ENCODE measurements at places on chromosomes 2 and 18.

- DNase-seq = no peak
These were observed 24.3 kb downstream of the TRAPPC12 start for GRCh38 chr2:3403587-3404334.

DNA sequence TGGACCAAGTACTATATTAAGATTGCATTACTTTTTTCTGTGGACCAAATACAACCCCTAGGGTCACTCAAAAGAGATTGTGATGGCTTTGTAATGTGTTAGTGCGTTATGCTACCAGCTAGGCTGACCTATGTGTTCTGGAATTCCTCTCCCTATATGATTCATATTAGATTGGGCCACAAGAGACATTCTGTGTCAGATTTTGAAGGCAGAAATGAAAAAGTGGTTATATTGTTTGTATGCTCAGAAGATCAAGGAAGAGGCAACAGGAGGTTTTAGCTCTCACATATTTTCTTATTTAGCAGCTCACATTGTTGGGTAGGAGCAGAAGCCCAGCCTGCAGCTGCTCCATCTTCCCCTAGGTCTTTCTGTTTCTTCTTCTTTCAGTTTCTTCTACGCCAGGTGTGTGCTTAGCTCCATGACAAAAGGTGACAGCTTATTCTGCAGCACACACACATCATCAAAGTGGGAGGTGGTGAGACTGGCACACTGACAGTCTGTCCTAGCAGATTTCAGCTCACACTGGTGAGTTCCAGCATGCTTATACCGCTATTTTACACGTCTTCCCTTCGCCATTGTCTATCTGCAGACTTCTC, 156.8 kb upstream of the UBE2E3 start:
- no peak for DNase-seq

DNA sequence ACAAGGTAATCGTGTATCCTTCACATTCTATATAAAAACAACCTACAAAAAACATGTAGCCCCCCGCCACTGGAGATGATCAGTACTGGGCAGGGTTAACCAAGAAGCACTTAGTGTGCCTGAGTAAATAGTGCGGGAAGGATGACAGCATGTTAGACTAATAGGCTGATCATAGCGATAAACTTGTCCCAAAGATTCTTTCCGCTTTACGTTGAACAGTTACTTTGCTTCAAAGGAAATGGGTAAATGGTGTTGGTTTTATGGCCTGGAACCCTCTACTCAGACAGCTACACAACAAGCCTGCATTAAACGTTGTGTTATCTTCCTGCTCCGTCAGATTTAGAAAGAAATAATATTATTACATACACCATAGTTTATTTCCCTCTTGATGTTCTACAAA, 67.7 kb downstream of the CTAGE1 start:
- DNase-seq = no peak

- DNase-seq = no peak
These were observed 125.3 kb upstream of the APCDD1 start for GRCh38 chr18:10329101-10329500.

DNA sequence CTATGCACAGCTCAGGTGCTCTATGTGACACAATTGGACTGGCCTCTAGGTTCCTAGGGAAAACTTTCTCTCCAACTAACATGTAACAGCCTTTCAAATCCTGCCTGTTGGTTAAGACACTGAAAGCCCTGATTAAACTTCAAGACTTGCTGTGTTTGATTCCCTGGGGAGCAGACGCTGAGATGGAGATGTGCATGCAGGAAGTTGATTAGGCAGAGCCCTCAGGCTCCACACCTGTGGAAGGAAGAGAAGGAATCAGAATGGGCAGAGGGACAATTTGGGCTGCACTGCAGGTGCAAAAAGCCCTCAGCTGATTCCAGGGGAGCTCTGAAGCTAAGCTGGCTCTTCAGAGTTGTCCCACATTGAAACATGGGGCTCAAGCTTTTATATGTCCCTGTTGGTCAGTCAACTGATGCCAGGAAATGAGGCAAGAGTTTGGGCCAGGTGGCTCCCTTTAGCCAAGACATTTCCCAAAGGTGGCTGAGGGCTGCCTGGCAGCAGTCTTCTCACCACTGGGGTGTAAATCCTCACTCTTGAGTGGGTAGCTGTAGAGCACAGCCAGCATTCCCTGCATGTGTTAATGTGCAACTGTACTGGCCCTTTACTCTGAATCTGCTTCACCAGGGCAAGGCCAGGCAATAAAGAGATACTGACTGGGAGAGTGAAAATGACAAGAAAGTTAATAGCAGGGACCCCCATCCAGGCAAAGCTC, 199.5 kb upstream of the DDX18 start:
- DNase-seq = no peak
